ENCODE measurements at places on chromosomes 11 and 22.

DNA sequence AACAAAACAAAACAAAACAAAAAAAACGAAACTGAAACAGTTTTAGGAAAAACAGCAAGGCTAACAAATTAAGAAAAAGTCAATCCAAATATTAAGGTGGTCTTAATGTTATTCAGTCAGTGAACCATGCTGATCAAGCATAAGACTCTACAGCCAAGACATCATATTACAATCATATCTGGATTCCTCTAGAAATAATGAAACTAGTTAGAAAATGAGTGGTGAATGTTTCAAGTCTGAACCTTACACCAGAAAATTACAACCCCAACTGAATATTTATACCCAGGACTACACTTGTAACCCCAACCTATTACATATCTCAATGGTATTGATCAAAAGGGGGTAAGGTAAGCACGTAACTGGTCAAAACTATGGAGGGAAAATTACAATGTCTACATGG, 48.8 kb downstream of the ACAT1 start:
- DNase-seq, result no peak

GRCh38 chr22:27331526-27332281, 469.9 kb downstream of the MN1 start:
- peak; percentile 26 for DNase-seq

GRCh38 chr22:27329966-27330645, 471.4 kb downstream of the MN1 start:
- DNase-seq, result no peak

DNA sequence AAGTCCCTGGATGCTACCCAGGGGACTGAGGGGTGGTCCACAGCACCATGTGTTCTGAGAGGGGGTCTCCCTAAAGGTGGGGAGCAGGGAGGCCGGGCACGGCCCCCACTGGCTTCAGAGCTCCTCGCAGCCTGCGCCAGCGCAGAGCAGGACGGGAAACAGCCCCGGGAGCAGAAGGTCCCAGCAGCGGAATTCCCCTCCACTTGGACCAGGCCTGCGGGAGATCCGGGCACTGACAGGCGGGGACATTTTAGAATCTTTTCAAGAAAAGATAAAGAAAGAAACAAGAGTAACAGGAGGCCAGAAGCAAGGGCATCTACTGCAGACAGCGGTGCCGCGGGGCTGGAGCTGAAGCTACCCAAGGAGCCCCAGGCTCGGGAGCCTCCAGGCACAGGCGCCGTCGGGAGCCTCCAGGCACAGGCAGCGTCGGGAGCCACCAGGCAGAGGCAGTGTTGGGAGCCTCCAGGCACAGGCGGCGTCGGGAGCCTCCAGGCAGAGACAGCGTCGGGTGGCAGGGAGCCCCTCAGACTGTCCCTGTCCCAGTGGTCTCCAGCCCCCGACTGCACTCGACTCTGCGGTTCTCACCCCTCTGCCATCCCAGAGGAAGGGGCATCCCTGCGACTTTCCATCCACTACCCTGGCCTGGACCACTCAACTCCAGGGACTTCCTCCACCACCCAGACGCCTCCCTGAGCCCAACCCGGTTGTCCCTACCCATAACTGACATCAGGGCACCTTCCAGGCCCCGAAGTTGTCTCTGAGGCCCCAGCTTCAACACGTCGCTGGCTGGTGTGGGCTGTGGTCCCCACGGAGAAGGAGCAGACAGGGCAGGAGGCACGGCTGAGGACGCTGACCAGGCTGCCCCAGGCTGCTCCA, 211.1 kb downstream of the BRD1 start:
- no peak for DNase-seq

DNA sequence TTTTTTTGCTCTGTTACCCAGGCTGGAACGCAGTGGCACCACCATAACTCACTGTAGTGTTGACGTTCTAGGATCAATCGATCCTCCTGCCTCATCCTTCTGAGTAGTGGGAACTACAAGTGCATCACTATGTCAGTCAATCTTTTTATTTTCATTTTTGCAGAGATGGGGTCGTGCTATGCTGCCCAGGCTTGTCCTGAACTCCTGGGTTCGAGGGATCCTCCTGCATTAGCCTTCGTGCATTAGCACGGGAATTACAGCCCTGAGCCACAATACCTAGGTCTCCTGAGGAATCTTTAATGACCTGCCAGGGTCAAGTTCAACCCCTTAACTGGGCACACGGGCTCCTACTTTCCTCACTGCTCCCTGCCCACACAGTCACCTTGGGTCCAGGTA, 4.4 kb downstream of the APOL3 start:
- DNase-seq, result no peak

DNA sequence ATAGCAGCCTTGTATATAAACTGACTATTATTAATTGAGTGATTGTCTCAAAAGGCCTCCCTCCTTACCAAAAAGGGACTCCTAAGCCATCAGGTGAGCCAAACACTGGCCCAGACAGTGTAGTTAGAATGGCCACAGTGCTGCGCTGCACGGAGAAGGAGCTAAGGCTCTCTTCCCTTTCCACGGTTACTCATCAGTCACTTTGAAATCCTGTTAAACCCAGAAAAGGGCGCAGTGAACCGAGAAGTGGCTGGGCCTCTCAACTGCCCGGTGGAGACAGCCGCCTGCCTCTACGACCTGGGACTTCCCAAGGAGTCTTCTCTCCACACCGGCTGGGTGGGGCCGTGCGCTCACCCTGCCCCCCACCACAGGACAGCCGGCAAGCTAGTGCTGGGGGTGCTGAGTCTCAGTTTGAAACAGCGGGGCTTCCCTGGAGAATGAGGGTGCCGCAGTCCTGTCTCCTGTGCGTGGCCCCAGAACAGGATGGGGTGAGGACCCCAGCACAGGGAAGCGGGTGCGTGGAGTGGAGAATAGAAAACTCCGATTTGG, 1.3 kb downstream of the MYH9 start:
- no peak for DNase-seq

GRCh38 chr11:84290647-84291046, 1004.5 kb upstream of the CCDC90B start:
- DNase-seq, result no peak

DNA sequence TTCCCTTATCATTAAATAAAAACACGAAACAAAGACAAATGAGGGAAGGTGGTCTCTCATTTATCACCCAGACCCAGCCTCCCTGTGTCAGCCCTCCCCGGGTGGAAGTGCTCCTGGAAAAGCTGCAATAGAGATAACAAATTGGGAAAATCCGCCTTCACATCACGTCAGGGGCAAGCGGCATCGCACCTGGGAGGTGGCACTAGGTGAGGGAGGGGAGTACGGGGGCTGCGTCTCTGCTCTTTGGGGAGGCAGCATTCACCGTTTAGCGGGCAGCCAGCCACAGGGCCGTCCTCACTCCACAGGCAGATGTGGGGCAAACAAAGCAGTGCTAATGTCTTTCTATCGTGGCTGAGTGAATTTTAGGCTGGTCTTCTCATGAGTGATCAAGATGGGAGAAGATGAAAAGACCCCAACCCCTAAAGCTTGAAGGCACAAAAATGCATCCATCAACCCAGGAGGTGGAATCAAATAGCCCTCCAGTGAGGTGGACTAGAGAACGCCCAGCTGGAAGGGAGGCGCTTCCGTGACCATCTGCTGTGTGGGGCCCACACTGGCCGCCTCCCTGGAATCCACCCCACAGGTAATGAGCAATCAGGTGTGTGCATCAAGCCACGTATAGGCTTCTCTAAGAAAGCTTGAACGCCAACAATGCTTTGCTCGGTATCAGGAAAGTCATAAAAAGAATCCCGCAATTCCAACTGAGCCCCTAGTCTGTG, 629.5 kb downstream of the BRD1 start:
- no peak for DNase-seq

DNA sequence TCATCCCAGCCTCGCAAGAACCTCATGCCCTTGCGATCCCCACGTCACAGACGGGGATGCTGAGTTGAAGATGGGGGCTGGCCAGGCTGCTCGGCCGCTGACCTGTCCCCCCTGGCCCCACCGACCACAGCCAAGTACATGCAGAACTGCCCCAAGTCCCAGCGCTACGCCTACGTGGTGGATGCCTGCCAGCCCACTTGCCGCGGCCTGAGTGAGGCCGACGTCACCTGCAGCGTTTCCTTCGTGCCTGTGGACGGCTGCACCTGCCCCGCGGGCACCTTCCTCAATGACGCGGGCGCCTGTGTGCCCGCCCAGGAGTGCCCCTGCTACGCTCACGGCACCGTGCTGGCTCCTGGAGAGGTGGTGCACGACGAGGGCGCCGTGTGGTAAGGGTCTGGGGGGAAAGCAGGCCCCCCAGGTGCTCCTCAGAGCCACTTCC, 10.0 kb downstream of the MUC5B start:
- no peak for DNase-seq

- no peak for DNase-seq
These were observed 789.9 kb upstream of the LRRC4C start for GRCh38 chr11:42249401-42249800.

DNA sequence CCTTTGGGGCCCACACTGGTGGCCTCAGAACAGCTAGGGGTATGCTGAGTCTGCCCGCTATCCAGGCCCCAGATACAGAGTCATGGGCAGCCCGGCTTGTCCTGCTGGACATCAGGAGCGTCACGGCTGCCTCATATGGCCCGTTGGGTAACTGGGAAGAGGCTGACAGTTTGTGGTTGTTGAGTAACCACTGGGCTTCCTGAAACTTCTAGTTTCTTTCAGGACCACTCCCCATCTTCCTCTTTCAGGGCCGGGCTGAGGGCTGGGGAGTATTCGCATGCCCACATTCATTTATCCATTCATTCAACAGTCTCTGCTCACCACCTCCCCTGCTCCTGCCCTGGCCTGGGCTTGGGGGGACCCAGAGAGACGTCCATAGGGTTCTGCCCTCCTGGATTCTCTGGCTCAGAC, 13.4 kb upstream of the P2RY2 start:
- DNase-seq, result no peak
